Anterior cingulate cortex (tissue), 58 donors: ENCODE measurements at places on chromosomes 3 and 15.
A peak's percentile ranks its signal among the peaks of the same experiment; 100 is the strongest.

DNA sequence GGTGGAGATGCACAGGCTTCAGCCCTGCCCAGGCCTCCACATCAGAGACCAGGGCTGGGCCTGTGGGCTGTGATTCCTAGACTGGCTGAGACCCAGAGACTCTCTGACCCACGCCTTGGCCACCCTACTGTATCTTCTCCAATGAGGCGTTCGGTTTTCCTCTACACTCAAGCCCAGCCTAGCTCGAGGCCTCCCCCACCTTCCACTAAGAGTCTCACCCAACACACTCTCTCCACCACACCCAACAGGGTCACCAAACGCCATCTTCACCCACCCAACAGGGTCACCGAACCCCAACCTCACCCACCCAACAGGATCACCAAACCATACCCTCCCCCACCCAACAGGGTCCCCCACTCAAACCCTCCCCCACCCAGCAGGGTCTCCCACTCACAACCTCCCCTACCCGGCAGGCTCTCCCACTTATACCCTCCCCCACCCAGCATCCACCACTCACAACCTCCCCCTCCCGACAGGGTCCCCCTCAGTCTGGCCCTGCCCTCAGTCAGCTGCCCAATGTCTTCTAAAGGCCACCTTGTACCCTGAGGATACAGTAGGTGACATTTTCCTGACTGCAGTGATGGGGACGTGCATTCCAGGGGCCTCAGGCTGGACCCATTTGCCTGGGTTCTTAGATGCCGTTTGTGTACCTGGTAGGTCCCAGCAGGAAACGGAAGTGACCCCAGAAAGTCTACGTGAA, 20.4 kb downstream of the CFAP100 start:
- no peak for DNase-seq

GRCh38 chr15:64747578-64747977, 27.8 kb downstream of the RBPMS2 start:
- DNase-seq = no peak

- no peak for DNase-seq
Observed at GRCh38 chr3:184874709-184875644, 63.0 kb downstream of the VPS8 start.

DNA sequence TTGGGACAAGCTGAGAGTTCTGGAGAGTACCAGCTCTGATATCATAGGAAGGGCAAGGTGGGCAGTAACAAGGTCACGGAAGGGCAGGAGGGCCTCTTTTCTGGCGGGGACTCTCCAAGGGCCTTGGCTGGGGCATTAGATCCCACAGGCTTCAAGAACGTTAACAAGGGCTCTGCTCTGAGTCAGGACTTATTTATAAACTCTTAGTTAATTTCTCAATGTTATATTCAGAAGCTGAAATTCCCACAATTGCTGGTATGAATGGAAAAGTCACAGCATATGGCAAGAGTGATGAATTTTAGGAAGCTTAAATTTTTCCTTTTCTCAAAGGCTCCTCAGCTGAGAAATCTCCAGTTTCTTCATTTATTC, 320.2 kb upstream of the TBC1D5 start:
- no peak for DNase-seq

DNA sequence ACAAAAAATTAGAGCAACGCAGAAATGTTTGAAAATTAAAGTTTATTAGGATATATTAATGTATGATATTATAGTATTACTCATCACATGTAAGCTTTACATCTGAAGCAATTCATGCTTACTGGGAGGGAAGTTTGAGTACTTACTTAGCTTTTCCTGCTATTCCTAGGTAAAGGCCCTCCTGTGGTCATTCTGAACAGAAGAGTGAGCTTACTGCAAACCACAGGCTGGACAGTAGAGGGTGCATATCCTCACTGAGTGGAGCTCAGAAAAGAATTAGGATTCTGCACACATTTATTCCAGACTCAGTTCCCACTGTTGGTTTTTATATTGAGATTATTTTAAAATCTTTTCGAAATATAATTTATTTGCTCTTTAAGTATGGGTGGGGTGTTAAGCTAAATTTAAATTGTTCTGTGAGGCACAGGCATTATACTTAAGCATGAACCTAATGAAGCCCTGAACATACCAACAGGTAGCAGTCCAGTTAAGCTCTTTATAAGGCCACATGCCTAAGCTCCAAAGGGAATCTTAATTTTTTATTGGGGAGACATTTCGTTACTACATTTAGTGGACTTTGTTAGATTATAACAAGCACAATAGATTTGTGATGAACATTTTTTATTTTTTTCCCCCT, 10.2 kb downstream of the MRPS22 start:
- DNase-seq = peak; percentile 12

GRCh38 chr15:26234976-26235767, 372.0 kb upstream of the ATP10A start:
- DNase-seq = no peak

GRCh38 chr3:137035631-137036030, 77.8 kb downstream of the IL20RB start:
- DNase-seq = no peak

DNA sequence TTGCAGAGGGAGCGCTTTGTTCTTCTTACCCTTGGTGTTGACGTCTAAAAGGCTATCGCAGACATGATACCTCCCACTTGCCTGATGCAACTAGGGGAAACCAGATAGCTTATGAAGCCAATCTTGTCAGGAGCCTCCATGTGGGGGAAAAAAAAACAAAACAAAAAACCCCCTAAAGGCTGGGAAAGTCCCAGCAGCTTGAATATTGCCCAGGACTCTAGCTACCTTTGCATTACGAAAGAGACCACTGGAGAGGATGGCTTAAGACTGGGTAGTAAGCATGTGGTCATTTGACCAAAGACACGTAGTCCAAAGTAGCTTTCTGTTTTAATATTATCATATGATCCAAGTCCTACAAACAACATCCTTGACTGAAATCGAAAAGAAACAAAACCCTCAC, 120.7 kb upstream of the WNT5A start:
- no peak for DNase-seq

DNA sequence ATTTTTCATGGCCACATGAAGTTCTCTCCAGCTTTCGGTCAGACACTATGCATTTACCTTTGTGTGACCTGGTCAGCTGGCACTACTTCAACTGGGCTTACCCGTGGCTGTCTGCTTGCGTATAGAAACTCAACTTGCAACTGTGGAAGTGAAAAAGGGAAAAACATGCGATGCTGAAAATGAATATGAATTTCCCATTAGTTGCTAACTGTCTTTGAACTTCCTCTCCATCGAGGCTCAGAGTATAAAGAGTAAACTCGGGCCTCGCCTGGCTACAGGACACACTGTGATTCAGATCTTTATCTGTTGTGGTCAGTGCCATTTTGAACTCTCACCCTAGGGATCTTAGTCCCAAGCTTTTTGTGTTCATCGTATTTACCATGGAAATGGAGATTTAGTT, 26.8 kb downstream of the NFKBIZ start:
- DNase-seq = no peak

- DNase-seq = no peak
Observed at GRCh38 chr3:186456731-186457191, 87.4 kb downstream of the CRYGS start.
